HepG2 (cell line): ENCODE measurements at places on chromosomes 2 and 18.

DNA sequence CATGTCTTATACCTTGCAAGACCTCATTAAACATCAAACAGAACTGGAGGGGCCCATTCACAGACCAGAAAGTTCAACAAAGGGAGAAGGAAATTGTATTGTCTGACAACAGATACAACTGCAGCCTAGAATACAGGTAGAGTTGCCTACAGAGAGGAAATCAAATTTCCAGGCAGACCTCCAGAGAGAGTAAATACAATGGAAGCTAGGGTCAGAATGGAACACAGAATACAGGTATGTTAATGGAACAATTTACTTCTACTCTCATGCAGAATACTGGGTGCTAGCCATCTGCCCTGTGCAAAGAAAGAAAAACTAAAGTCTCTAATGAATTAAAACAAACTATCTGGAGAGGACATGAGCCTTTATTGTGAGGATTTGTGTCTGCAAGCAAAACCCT is 31.6 kb upstream of the ALK start:
- DNase-seq, result no peak

GRCh38 chr2:144946263-144946662 is 426.3 kb upstream of the ZEB2 start:
- DNase-seq, result no peak

- no peak for DNase-seq
Measured at GRCh38 chr18:79720359-79720733, 40.7 kb downstream of the CTDP1 start.

- no peak for DNase-seq
Measured at GRCh38 chr18:48517048-48517447, 21.8 kb upstream of the CTIF start.

GRCh38 chr18:76750917-76751890 is 71.2 kb upstream of the ZNF236 start:
- DNase-seq, result peak; percentile 9

DNA sequence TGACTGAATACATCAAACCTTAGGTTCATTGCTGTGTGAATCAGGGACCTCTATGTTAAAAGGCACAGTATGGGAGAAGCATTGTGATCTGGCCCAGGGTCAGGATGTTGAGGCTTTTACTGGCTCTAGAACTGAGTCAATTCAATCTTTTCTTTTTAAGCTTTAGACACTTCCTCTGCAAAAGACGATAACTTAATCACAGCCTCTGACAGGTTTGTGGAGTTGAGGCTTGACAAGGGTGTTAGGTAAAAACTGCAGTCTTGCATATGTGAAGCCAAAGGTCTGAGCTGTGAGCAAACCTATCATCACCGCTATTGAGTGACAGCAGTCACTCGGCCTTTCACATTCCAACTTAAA is 17.3 kb upstream of the ARHGAP25 start:
- no peak for DNase-seq

DNA sequence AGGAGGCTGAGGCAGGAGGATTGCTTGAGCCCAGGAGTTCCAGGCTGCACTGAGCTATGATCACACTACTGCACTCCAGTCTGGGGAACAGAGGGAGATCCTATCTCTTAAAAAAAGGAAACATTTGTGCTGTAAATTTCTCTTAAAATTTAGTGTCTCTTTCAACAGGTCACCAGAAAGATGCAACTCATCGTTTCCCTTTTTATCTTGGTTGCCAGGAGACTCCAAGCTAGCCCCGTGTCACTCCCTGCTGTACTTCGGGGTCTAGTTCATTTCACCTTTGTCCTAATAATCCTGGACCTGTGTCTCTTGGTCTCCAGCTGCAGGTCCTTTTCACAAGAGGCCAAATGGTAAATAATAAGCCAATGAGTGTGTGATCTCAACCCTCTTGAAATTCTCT is 7.1 kb downstream of the HS1BP3 start:
- no peak for DNase-seq

GRCh38 chr2:66438891-66439811 is 4.2 kb downstream of the MEIS1 start:
- no peak for DNase-seq

DNA sequence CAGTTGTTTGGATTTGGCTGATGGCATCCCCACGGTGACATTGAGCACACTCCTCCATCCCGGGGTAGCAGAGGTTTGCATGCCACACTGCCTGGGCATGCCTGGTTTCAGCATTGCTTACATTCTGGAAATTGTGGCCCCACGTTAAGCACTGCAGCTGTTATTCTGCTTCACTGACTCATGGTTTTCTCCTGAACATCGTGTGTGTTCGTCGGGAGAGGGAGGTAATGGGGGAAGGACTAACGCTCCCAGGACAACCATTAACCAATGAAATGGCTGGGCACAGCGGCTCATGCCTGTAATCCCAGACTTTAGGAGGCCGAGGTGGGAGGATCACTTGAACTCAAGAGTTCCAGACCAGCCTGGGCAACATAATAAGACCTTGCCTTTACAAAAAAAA is 28.2 kb upstream of the YWHAQ start:
- no peak for DNase-seq

GRCh38 chr2:34901739-34902138 is 1302.6 kb upstream of the FAM98A start:
- DNase-seq, result no peak

- DNase-seq, result no peak
Measured at GRCh38 chr2:3151153-3151918, 226.3 kb downstream of the EIPR1 start.
